SW 1271 (cell line): ENCODE measurements at places on chromosomes 1 and 21.

DNA sequence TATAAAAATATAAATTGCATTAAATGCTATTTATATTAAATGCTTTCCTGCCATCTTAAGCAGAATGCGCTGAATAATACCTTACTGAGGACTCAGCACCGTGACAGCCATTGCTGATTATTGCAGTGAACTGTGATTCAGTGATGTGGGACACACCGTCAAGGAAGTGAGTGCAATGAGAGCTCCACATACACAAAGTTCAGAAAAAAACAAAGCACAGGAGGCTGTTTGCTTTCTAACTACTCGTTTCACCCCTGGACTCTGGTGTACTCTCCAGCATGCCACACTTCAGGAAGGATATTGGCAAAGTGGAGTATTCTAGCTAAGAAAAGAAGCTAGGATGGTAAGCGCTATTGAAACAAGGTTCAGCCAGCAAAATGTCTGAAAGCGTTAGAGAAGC is 57.4 kb upstream of the CXADR start:
- DNase-seq: no peak

- no peak for DNase-seq
Measured at GRCh38 chr1:1397839-1398523, 1.2 kb downstream of the CCNL2 start.

DNA sequence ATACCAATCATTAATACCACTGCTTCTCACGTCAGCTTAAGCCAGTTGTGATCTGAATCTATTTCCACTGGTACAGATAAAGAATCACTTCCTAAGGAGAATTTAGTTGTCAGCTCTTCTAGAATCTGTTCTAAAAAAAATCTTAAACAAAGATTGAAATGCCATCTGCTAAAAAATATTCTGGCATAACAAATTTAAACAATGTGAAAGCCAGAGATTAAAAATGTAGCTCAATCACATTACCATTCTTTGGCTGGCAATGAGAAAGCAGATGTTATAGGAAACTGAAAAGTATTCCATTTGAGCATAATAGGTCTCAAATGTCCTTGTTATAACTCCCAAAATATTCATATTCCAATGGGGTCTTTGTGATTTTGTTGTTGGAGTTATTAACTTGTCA is 21.7 kb upstream of the LRRC8B start:
- DNase-seq: no peak

GRCh38 chr1:237115035-237115434 is 73.1 kb downstream of the RYR2 start:
- no peak for DNase-seq

DNA sequence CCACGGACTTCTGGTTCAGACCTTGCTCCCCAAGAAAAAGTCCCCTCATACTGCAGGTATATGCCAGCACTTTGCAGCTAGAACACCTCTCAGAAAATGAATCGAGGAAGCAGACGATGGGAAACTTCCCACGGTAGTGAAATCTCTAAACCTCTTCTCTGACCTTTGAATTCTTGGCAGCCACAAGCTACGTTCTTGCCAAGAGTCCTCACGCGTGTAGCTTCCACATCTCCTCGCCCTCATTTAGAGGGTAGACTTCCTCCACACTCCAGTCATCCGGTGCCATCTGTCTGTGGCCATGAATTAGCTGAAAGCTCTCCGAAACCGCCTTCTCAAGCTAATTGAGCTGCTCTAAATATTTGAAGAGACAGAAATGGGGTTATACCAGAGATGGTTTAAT is 127.8 kb downstream of the RGS7 start:
- DNase-seq: no peak

GRCh38 chr1:223716302-223716862 is 4.0 kb downstream of the CAPN2 start:
- no peak for DNase-seq

DNA sequence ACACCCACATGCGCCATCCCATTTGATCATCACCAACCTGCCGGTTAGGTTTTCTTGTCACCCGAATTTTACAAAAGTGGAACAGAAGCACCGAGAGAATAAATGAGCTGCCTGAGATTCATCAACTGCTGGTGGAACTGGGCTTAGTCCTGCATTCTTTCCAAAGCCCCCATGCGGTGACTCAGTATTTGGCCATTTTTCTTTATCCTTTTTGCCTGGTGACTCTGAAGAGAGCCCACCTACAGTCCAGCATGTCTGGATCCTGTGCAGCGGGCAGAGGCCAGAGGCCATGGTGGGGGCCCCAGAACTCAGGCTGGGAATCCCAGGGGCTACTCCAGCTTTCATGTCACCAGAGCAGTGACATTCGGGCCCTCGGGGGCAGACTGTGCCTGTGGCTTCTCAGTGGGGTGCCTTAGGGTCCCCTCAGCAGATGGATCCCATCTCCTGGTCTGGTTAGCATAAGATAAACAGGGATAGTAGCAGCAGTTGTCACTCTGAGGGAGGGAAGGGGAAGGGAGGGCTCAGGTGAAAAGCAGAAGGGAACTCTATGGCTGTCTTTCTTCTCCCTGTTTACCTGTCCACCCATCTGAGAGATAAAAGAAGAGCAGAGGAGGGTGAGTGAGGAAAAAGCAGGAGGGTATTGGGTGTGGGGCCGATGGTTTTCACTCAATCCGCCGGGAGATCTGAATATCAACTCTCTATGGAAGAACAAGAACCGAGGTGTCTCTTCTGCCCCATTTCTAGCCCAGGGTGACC is 63.2 kb downstream of the KIF26B start:
- DNase-seq: no peak
